ENCODE measurements at places on chromosomes 4 and X. TPM values are rescaled to one million over a fixed set of nuclear protein-coding genes. Genes with fewer than 3 reads are reported as not detected.

Gene UGT2B11
- total RNA-seq: not detected

DNA sequence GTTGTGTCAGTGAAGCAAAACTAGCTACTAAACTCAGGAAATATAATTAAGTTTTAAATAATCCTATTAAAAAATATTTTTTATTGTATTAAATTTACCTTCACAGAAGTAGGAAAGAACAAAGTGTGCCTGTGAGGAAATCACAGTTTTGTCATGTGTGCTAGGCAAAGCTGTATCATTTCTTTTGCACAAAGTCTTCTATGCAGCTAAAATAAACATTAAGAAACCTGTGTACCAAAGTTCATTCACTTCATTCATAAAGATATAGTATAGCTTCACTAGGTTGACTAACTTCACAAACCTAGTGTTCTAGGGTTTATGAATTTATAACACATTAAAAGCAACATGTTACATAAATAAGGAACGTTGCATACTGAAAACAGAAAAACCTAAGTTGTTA is 131.0 kb downstream of the PDS5A start:
- no peak overlapping the region for H3K27ac ChIP-seq
- no peaks in the 10 kb centered on the region for H3K4me1 ChIP-seq
- no peaks in the 10 kb centered on the region for H3K27me3 ChIP-seq
- H3K4me3 ChIP-seq: no peak overlapping the region
- H3K36me3 ChIP-seq: no peaks in the 10 kb centered on the region

GRCh38 chr4:123976285-123976684 is 579.7 kb downstream of the SPRY1 start:
- H3K4me3 ChIP-seq: no peak overlapping the region
- DNase-seq: no peak
- no peak overlapping the region for H3K27ac ChIP-seq
- H3K36me3 ChIP-seq: no peaks in the 10 kb centered on the region
- no peaks in the 10 kb centered on the region for H3K27me3 ChIP-seq

DNA sequence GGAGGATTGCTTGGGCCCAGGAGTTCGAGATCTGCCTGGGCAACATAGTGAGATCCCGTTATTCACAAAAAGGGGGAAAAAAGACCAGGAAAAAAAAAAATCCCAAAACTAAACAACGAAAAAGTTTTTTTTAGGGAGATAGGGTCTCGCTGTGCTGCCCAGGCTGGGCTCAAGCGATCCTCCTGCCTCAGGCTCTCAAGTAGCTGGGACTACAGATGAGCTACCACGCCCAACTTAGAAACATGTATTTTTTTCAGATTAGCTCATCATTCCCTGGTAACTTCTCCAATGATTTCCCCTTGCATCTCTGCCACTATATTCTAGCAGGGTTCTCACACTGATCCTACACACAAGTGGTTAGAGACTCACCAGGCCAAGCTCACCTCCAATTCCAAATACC is 24.4 kb upstream of the IRAK1 start:
- H3K27ac ChIP-seq: no peak overlapping the region
- H3K36me3 ChIP-seq: peaks cover 55% of the 10 kb centered on the region
- no peaks in the 10 kb centered on the region for H3K27me3 ChIP-seq
- H3K4me3 ChIP-seq: no peak overlapping the region
- H3K4me1 ChIP-seq: peaks cover 52% of the 10 kb centered on the region
- DNase-seq: no peak

DNA sequence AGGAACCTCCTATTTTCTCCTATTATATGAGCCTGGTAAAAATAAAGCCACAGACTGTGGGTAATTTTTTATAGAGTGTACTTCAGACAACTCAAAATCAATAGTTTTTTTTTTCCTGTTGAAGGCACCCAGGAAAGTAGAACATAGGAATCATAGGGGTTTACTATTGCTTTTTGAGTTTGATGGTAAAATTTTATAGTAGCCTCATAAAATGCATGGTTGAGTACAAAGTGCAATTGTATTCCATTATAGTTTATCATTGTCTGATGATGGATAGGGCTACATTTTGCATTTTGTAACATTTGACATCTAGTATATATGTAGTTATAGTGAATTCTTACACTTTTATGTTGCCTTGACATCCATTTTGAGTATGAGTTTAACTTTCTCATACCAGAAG is 455.0 kb downstream of the STIM2 start:
- DNase-seq: no peak
- no peak overlapping the region for H3K27ac ChIP-seq
- H3K36me3 ChIP-seq: no peaks in the 10 kb centered on the region
- H3K27me3 ChIP-seq: no peaks in the 10 kb centered on the region
- no peak overlapping the region for H3K4me3 ChIP-seq
- H3K4me1 ChIP-seq: no peaks in the 10 kb centered on the region

DNA sequence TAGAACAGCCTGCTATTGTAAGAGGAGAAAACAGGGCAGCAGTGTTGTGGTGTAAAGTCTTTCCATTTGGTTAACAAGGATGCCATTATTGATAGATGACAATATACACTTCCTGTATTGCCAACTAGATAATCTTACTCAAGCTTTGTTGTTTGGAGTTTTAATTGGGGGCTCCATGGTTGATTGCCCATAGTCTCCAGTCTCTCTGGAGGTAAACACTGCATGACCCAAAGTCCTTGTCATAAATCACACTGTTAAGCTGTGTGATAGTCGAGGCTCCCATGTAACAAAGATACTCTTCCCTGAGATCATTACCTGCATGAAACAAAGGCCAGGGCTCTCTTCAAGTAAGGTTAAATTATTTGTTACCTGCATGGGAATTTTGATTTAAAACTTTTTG is 394.6 kb downstream of the C4orf33 start:
- no peaks in the 10 kb centered on the region for H3K27me3 ChIP-seq
- DNase-seq: no peak
- H3K27ac ChIP-seq: no peak overlapping the region
- no peaks in the 10 kb centered on the region for H3K4me1 ChIP-seq
- H3K36me3 ChIP-seq: no peaks in the 10 kb centered on the region
- no peak overlapping the region for H3K4me3 ChIP-seq

- H3K36me3 ChIP-seq: no peaks in the 10 kb centered on the region
- no peak overlapping the region for H3K27ac ChIP-seq
- H3K27me3 ChIP-seq: peaks cover 3% of the 10 kb centered on the region
- no peaks in the 10 kb centered on the region for H3K4me1 ChIP-seq
- H3K4me3 ChIP-seq: no peak overlapping the region
Observed at GRCh38 chr4:12852338-12853307, 631.5 kb downstream of the RAB28 start.

Gene UGT2B10
- not detected for total RNA-seq

GRCh38 chr4:127829014-127829413 is 46.9 kb downstream of the HSPA4L start:
- no peak overlapping the region for H3K27ac ChIP-seq
- no peak for DNase-seq
- H3K27me3 ChIP-seq: peaks cover 8% of the 10 kb centered on the region
- no peaks in the 10 kb centered on the region for H3K4me1 ChIP-seq

- peaks cover 1% of the 10 kb centered on the region for H3K27me3 ChIP-seq
- no peak for DNase-seq
- no peaks in the 10 kb centered on the region for H3K36me3 ChIP-seq
- no peak overlapping the region for H3K27ac ChIP-seq
- no peak overlapping the region for H3K4me3 ChIP-seq
Observed at GRCh38 chr4:168541266-168541953, 44.6 kb downstream of the PALLD start.

Gene TRIM61
- 2.6 TPM for total RNA-seq

Gene GRIA2
- not detected for total RNA-seq

- no peak overlapping the region for H3K4me3 ChIP-seq
- no peaks in the 10 kb centered on the region for H3K4me1 ChIP-seq
- H3K27ac ChIP-seq: no peak overlapping the region
- peaks cover 2% of the 10 kb centered on the region for H3K27me3 ChIP-seq
- DNase-seq: no peak
Observed at GRCh38 chr4:177292171-177292570, 17.5 kb upstream of the NEIL3 start.

GRCh38 chrX:31550158-31550557 is 478.3 kb upstream of the FTHL17 start:
- H3K4me1 ChIP-seq: no peaks in the 10 kb centered on the region
- no peaks in the 10 kb centered on the region for H3K36me3 ChIP-seq
- no peak overlapping the region for H3K4me3 ChIP-seq
- no peak for DNase-seq

GRCh38 chr4:150983851-150984250 is 31.2 kb downstream of the LRBA start:
- peaks cover 56% of the 10 kb centered on the region for H3K4me1 ChIP-seq
- no peaks in the 10 kb centered on the region for H3K27me3 ChIP-seq
- H3K4me3 ChIP-seq: no peak overlapping the region
- no peak overlapping the region for H3K27ac ChIP-seq
- DNase-seq: no peak
- peaks cover 13% of the 10 kb centered on the region for H3K36me3 ChIP-seq

DNA sequence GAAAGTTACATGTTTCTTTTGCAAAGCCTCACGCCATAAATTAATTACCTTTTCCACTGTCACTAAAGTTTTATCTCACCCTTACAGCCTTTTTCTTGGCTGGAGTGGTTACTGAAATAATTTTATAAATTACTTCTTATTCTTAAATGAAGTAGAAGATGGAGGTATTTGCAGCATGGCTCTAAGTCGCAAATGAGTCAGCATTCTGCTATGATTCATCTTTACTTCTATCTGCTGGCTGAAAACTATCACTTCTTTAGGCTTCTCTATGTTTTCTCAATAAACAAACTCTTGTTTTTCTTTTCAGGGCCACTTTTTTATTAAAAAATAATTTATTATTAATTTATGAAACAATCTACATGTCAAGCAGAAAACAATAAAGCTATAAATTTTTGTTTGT is 210.2 kb upstream of the GYPA start:
- H3K4me3 ChIP-seq: no peak overlapping the region
- H3K27ac ChIP-seq: no peak overlapping the region
- DNase-seq: no peak
- H3K36me3 ChIP-seq: no peaks in the 10 kb centered on the region

Gene HSFX1
- 0.62 TPM for total RNA-seq
